ENCODE measurements at places on chromosomes 2 and 18. TPM values are rescaled to one million over a fixed set of nuclear protein-coding genes. Genes with fewer than 3 reads are reported as not detected.

DNA sequence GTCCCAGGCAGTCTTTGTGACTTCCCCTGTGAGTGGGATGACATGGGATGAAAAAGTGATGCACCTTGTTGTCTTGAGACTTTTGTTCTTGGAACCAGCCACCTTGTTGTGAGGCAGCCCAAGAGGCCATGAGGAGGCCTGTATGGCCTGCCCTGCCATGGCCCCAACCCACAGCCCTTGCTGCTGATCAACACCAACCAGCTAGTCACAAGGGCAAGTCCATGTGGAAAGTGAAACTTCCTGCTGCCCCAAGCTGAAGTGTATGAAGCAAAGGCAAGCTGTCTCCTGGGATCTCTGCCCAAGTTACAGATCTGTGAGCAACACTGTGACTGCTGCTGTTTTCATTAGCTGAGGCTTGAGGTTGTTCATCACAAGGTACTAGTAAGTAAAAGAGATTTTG is 21.6 kb downstream of the TMEM18 start:
- DNase-seq: peak; percentile 64

DNA sequence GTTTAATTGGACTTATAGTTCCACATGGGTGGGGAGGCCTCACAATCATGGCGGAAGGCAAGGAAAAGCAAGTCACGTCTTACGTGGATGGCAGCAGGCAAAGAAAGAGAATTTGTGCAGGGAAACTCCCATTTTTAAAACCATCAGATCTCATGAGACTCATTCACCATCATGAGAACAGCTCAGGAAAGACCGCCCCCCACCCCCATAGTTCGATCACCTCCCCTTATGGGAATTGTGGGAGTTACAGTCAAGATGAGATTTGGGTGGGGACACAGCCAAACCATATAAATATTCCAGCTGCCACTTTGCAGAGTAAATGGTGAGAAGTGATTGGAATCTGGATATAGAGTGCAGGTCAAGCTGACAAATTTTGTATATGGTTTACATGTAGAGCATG is 187.4 kb downstream of the ARL4C start:
- no peak for DNase-seq

- DNase-seq: no peak
Measured at GRCh38 chr2:190407662-190408537, at the start of gene MFSD6. Gene MFSD6 (plus strand): TSS chr2:190408355. CDS start chr2:190436030, 27,675 bp downstream.

DNA sequence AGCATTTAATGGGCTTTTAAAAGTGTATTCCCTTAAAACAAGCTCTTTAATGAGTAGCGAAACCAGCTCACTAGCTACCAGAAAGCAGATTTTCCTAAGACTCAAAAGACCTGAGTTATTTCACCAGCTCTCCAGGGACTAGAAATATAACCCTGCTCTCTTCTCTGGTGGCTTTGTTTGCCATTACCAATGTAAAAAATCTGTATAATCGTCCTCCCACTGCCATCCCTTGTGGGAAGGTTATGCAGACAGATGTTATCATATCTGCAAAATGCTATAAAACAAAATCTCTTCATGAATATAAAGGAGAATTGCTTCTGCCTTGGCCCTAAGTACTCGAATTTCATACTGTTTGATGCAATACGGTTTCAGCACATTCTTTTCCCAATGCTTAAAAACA is 335.2 kb downstream of the NUP35 start:
- DNase-seq: no peak

- DNase-seq: no peak
Measured at GRCh38 chr18:39302481-39302880, 1736.9 kb upstream of the CELF4 start.

GRCh38 chr2:134718817-134719814 is at the start of gene TMEM163:
Gene TMEM163 (minus strand): TSS chr2:134719000.
- no peak for DNase-seq

DNA sequence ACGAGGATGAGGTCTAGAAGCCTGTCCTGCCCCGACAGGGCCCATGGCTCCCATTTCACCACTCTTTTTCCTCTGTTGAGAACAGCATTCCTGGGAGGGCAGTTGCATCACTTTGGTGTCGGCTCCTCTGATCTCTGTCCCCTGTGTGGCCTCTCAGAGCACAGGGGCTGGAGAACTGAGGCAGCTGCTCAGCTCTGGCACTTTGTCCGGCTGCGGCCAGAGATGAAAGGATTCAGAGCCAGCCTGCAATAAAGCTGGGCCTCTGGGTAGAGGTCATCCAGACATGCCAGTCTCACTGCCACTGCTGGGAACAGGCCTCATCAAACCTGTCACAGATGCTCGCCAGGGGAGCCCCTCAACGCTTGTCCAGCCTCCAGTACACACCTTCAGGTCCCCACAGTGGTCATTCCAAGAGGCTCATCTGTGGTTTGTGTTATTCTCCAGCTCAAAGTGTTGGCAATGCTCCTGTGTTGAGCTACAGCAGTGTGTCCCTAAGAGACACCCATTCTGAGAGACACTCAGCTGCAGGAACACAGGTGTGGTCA is 13.1 kb upstream of the ROCK2 start:
- no peak for DNase-seq

GRCh38 chr2:119939915-119940314 is 73.0 kb upstream of the EPB41L5 start:
- DNase-seq: no peak

Gene DAPL1
- not detected for total RNA-seq

GRCh38 chr18:50190926-50191325 is 4.0 kb downstream of the MYO5B start:
- DNase-seq: no peak

DNA sequence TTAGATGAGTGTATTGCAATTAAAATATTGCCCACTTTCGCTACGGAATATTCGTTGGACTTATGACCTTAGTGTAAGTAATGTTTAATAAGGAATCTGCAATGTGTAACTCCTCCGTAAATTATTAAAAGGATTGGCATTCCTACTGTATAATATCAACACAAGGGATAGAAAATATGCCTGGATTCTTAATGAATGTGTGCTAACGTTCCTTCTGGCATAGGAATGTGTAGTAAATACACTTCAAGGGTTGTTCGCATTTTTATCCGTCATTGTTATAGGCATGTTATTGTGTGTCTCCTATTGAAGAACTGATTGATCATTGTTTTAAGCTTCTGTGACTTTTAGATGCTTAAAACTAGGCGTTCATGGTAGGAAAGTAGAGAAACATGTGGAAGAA is 134.5 kb downstream of the NEDD4L start:
- DNase-seq: no peak

Gene EPHA4
- 23.1 TPM for total RNA-seq

DNA sequence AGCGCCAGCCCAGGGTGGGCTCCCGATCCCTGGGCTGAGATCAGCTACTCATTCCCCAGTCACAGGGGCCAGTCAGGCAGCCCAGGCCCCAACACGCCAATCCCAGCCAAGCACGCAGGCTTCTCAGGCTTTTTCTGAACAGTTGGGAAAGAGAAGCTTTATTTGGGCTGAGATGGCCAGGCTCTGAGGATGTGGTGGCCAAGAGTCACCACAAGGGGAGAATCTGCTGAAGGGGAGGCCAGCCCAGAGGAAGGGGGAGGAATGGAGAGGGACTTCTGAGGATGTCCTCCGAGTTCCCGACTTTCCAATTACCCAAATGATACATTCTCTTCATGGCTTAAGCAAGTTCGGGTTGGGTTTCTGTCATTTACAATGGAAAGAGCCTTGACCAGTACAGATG is 2.8 kb upstream of the DIPK1C start:
- DNase-seq: no peak

- DNase-seq: no peak
Measured at GRCh38 chr2:109057686-109058085, 68.7 kb upstream of the EDAR start.

Gene CD8B
- 0.67 TPM for total RNA-seq

- DNase-seq: no peak
Measured at GRCh38 chr18:46282177-46282570, 178.0 kb downstream of the HAUS1 start.

Gene DCC
- 0.42 TPM for total RNA-seq

Gene TMEM200C
- 0.32 TPM for total RNA-seq

DNA sequence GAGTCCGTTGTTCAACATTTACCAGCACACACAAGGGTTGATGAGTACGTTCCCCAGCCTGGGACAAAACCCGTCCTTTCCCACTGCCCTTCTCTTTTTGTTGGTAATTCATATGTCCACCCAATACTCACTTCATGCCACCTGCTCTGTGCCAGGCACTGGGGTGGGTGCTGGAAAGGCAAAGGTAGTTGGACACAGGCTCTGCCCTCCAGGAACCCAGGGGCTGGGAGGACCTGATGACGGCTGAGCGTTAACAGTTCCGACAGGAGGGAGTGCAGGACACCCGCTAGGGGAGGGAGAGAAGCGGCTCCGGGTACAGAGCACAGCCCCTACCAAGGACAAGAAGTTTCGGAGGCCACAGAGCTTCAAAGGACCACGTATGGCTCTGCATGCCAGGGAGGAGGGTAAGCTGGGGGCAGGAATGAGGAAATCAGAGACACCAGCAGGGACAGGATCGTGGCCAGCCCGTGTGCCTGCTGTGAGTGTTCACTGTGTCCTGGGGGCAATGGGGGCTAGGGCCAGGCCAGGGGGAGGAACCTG is 134.1 kb upstream of the GPC1 start:
- DNase-seq: peak; percentile 53

- no peak for DNase-seq
Measured at GRCh38 chr2:161983866-161984265, 90.1 kb downstream of the DPP4 start.

DNA sequence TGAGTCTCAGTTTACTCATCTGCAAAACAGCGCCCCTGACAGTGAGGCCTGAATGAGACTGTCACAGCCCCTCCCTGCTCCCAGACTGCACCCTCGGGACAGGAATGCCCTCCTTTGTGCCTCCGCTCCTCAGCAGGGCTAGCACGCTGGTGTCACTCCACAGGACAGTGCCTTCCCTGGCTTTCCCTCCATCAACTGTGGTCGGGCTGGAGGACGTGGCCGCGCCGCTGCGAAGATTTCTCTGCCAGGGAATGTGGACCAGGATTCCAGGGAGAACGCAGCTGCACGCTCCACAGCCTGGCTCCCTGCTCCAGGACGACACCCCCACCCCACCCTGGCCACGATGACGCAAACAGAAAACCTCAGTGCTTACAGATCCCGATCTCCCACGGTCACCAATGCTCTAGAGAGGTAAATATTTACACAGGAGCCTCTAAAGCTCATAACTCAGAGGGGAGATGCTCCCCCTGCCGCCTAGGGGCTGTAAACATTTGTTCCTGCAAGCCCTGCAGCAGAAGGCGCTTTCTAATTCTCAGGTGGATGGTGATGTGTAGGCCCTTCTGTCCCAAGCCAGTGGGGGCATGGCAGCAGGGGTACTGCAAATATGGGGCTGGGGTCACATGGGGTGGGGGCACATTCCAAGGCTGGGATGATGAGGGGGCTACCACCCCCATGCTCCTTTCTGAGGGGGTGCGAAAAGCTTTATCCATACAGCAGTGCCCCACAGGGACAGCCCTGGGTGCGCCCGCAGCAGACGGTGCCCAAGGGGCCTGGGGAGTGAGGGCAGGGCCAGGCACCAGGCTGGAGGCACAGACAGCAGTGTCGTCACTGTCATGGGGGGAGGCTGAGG is 12.4 kb downstream of the HS6ST1 start:
- no peak for DNase-seq

DNA sequence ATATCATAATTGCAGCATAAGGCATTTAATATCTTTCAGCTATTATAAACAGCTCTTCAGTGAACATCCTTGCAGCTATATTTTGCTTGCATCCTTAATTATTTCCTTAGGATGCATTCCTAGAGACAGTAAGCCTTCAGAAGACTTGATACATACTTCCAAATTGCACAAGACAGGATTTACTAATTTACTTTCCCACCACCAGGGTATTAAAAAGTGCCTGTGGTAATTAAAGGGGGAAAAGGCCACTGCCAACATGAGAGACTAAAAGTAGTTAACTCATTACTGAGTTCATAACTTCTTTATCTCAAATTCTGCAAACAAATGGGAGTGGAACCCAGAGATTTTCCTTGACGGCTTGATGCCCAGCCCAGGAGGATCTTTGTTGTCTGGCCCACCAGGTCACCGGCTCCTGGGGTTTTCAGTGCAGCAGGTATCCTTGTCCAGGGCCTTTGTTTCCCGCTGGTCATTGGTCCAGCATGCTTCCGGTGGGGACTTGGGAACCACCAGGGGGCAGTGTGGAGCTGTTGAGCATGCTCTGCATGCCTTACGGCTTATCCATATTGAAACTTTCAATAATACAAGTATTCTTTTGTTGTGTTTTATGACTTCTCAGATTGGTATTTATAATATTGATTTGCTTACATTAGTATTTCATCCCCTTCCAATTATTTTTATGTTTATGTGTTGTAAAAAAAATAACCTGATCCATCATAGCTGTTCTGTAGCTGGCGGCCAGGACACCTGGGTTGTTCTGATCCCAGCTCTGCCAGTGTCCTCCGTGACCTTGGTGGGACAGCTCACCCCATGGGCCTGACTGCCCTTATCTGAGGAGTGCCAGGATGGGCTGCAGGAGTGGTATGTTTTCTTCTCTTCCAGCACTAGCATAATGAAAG is 61.4 kb downstream of the TGOLN2 start:
- DNase-seq: no peak

Gene NAGK
- 112 TPM for total RNA-seq

GRCh38 chr2:64627860-64628841 is 25.6 kb downstream of the SERTAD2 start:
- DNase-seq: no peak

DNA sequence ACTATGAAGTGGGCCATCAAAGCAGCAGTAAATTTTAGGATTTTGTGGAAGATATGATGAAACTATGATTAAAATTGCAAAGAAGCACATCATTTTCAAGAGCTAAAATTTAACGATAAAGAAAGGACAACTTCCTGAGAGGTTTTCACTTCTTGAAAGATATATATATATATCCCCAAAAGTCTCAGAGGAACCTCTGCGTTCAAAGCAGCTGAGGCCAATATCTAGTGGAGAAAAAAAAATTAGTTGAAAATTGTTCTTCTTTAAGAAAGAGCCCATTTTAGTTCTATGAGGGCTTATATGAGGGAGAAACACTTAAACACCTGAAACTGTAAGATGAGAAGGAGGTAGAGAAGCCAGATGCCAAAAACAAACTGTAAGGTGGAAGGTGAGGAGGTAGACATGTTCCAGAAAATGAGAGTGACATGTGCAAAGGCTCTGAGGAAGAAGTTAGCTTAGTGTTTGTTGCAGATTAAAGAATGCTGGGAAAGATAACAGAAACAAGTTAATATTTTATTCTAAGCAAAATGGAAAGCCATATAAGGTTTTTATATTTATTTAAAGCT is 72.9 kb upstream of the VRK2 start:
- DNase-seq: no peak

DNA sequence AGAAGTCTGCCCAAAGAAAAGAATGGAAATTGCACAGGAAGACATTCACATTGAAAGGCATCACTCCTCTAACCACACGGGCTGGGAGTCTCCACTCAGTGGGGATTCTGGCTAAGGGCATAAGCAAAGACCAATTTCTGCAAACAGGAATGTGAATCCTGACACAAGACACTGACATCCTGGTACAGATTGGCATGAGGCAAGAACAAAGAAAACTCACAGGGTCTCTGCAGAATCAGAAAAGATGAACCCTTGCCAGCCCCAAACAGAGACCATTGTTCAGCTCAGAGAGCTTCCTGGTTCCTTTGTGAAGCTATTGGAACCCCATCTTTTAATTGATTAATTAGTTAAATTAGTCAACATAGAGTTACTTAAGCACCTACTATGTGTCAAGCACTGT is 82.3 kb downstream of the UPP2 start:
- DNase-seq: no peak
